Fibroblast of gingiva (primary cell): ENCODE measurements at places on chromosomes 2 and 18.

DNA sequence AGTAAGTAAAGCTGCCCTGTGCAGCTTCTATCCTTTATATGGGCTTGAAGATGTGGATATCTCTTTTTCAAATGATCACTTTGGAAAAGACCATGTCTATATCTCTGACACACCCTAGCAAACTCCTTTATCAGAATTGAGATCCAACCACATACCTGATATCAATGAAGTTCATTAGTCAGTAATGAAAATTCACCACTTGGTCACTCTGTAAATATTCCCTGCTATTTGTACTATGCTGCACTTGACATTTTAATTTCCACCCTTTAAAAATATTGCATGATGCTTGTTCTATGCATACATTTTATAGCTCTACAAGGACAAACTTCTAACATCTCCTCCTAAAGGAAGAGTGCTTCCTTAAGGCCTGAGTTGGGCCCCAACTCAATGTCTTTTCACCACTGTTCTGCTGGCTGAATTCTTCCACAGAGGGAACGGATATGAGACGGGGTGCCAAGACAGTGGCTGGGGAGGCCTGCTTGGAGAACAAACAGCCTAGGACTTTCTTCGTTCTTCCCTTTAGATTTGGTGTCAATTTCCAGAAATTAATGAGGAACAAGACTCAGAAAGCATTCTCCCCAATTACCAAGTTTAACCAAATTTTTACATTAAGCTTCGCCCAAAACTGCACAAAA lies at the start of gene GKN2:
Gene GKN2 (minus strand): TSS at position 7 of the 635 bp plus-strand sequence. CDS start 32 bp downstream, outside the sequence.
- DNase-seq: no peak

- peak; percentile 20 for DNase-seq
These were observed 6.3 kb downstream of the C2orf81 start for GRCh38 chr2:74414881-74415761.

GRCh38 chr2:150153646-150154307 lies 333.7 kb downstream of the RND3 start:
- no peak for DNase-seq

DNA sequence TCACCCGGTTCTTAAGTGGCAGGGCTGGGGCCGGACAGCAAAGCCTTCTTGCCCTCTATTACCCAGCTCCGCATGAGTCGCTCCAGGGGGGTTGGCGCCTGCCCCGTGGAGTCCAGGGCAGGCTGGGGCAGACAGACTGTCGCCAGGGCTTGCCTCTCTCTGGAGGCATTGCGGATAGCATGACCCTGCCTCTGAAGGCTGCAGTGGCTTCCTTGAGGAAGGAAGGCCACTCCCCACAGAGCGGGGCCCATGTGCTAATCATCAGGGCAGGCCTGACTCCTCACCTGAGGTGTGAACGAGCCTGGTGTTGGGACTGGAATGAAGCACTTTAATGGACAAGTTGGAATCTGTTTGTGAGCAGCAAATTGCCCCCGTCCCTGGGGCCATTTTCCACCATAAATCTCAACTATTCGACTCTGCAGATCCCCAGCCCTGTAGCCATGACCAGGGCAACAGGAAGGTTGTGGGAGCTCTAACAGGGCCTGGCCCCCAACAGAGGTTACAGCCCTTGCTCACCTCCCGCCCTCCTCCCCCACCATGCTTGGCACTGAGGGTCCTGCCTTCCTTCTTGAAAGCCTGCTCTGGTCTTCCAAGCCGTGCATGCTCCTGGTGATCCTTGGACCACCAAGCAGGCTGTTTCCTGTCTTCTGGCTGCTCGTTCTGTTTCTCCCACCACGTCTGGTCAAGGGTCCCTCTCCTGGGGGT lies 144.9 kb upstream of the HAAO start:
- no peak for DNase-seq

- no peak for DNase-seq
These were observed 16.4 kb downstream of the VIL1 start for GRCh38 chr2:218435003-218435982.

GRCh38 chr2:215418064-215418963 lies 17.6 kb downstream of the FN1 start:
- DNase-seq: peak; percentile 43

- no peak for DNase-seq
These were observed 482.0 kb upstream of the DCC start for GRCh38 chr18:51857989-51858388.

- no peak for DNase-seq
These were observed 286.2 kb downstream of the GRB14 start for GRCh38 chr2:164335128-164335527.

- DNase-seq: no peak
These were observed 45.0 kb downstream of the PHLPP1 start for GRCh38 chr18:62760403-62760734.
